Fibroblast of pulmonary artery (primary cell): ENCODE measurements at places on chromosomes 6 and 20.

GRCh38 chr20:59331721-59332329 is 31.4 kb downstream of the EDN3 start:
- no peak for DNase-seq

- no peak for DNase-seq
Observed at GRCh38 chr6:107103082-107103481, 12.2 kb downstream of the BEND3 start.

GRCh38 chr20:7893014-7893730 is 47.1 kb downstream of the HAO1 start:
- DNase-seq: peak; percentile 14

- DNase-seq: peak; percentile 86
Observed at GRCh38 chr6:134097114-134097707, 44.8 kb upstream of the SLC2A12 start.

GRCh38 chr6:56803594-56803993 is 151.3 kb upstream of the BEND6 start:
- DNase-seq: peak; percentile 70

- no peak for DNase-seq
Observed at GRCh38 chr6:141783585-141783984, 349.1 kb upstream of the GJE1 start.

DNA sequence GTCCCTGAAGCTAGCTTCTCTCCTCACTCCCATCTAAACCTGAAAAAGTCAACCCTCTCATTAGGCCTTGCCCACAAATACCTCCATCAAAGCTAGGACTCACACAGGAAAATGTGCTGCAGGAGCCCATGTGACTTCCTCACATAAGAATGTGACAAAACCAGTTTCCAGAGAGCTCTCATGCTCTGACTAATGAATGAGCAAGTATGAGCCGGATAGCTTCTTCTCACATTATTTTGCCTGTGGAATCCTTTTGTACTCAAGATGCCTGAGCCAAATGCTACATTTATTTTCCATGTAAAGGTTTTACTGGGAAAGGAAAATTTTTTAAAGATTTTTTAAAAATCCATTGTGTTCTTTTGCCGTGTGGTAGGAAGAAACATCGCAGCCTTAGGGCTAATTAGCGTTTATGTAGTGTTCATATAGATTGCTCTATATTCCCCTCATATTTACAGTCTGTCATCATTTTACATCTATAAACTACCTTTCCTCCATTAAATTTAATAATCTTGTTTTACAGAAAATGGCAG is 68.6 kb upstream of the CCN6 start:
- DNase-seq: peak; percentile 79

GRCh38 chr20:16491294-16491905 is 81.8 kb downstream of the KIF16B start:
- DNase-seq: no peak

- DNase-seq: no peak
Observed at GRCh38 chr20:2835331-2835796, 5.1 kb downstream of the PCED1A start.

DNA sequence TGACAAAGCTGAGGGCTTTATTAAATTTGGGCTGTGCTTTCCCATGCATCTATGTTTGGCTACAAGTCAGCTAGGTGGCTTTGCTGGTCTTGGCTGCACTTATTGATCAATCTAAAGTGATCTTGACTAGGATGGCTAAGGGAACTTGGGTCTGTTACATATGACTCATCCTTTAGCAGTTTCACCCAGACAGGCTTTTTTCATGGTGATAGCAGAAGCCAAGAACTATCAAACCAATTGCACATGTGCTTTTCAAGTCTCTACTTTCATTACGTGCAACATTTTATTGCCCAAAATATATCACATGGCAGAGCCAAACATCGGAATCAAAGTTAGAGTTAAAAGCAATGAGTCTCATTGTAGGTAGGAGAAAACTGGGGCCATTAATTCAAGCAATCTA is 626.3 kb downstream of the TENT5A start:
- peak; percentile 2 for DNase-seq

GRCh38 chr6:170124836-170125235 is 166.0 kb downstream of the DLL1 start:
- no peak for DNase-seq

DNA sequence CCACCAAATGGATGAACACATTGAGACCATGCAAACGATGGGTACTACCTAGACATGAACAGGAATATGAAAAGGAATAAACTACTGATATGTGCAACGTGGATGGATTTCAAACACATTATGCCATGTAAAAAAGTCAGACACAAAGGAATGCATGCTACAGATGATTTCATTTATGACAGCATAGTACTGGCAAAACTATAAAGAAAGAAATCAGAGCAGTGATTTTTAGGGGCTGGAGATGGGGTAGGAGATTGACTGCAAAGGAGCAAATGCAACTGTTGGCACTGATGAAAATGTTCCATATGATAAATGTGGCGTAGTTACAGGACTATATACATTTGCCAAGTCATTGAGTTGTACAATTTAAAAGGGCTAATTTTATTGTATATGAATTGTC is 13.4 kb upstream of the COL12A1 start:
- no peak for DNase-seq

DNA sequence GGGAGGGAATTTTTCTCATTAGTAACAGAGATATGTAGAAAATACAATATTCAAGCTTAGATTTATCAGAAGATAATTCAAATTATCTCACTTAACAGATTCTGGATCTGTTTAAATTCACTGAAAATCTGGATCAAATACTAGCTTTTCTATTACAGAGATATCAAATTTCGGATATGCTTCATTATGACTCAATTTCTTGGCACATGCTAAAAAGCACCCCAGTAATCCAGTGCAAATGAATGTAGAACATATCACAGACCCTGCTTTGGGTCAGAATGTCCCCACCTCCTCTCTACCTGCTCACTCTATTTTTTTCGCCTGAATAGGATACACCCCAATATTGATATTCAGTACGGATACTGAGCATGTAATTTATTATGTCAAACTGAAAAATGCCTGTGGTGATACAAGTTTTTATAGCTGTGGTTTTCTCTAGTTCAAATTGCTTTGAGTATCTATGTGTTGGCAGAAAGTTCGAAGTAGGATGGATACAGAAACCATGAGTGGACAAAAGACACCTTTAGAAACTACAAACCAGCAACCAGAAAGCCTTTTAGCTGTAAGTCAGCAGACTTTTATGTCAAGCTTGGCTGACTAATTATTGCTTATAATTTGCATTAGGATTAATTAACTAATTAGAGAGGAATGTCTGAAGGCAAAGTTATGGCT is 290.0 kb downstream of the TFAP2B start:
- no peak for DNase-seq

DNA sequence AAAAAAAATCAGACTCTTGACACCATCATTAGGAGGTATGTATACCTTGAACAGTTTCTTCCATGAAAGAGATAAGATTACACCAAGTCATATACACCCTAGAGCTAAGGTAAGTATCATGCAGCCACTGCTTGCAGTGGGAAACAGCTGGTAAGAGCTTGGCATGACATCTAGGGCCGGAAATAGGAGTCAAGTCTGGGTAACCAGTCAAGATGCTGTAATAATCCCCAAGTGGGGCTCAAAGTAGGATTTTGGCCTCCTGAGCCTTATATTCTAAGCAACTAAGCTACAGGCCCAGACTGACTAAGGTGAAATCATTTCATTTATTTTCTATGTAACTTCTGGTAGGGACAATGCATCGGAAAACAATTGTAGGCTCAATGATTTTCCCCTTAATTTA is 23.9 kb downstream of the TRERF1 start:
- no peak for DNase-seq

GRCh38 chr20:17835240-17835933 is 133.2 kb downstream of the SNX5 start:
- DNase-seq: peak; percentile 85

GRCh38 chr6:127972815-127973214 is 72.0 kb upstream of the THEMIS start:
- no peak for DNase-seq

GRCh38 chr6:41970436-41970846 is 28.8 kb upstream of the CCND3 start:
- peak; percentile 76 for DNase-seq

- DNase-seq: no peak
Observed at GRCh38 chr6:142644866-142645265, 300.1 kb downstream of the HIVEP2 start.

DNA sequence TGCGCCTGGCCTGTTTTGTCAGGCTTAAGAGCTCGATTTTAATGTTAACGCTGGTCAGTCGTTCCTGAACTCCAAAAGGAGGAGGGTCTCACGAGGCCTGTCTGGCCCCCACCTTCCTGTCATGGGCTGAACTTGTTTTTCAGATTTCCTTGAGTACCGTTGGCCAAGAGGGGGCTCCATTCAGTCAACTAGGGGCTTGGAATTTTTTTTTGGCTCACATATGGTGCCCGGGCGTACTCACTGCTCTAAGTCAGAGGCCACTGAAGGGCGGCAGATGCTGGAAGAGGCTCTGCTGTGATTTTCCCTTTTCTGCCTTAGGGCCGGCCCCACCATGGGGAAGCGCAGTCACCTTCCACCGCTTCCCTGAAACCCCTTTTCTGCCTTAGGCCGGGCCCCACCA is 6.9 kb upstream of the BIRC7 start:
- DNase-seq: no peak

DNA sequence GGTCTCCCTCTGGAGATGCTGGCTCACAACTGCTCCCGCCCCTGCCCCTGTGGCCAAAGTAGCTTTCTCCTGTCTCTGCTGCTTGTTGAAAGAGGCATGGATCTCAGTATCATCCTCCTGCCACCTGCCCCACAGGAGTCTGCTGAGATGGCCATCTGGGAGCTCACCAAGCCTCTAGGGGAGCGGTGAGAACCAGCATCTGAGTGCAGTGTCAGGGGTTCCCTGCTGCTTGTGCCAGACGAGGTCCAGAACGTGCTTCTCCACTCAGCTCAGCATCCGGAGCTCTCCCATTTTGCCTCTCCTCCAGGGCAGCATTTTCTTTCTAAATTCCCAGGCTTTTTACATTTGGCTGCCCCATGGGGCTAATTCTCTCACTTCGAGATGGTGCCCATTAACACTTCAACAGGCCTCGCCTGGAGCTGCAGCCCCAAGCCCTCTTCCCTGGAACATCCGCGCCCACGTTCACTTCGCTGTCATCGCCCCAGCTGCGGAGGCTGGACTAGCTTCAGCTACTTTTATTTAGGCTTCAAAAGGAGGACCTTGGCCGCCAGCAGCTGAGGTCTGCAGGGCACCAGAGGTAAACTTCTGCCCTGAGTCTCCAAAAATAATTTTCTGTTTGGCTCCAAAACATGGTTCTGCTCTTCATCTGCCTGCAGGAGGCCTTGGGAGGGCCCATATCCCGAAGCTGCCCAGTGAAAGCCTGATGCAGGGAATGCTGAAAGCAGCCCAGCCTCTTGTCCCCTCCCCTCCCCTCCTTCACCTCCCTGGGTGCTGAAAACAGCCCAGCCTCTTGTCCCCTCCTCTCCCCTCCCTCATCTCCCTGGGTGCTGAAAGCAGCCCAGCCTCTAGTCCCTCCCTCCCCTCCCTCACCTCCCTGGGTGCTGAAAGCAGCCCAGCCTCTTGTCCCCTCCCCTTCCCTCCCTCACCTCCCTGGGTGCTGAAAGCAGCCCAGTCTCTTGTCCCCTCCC is 25.2 kb upstream of the MLN start:
- peak; percentile 38 for DNase-seq

- no peak for DNase-seq
Observed at GRCh38 chr20:63778034-63778752, 38.6 kb downstream of the SLC2A4RG start.

DNA sequence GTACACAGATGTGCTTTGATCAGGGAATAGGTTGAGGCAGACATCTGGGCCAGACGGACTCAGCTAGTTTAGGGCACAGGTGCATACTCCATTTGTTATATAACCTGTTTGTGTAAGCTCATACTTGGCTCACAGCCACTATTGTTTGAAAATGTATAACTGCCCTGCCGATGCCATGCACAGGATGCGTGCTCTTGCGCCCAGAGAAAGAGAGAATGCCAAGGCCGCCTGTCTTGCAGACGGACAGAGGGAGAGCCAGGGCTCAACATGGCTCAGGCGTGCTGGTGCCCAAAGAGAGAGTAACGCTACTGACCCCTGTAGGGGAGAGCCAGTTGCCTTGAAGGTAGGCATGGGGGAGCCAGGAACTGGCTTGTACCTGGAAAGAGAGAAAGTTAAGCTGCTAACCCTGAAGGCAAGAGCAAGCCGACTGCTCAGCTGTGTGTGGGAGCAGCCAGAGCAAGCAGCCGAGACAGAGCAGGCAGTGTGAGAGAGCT is 57.7 kb downstream of the FAM229B start:
- no peak for DNase-seq

DNA sequence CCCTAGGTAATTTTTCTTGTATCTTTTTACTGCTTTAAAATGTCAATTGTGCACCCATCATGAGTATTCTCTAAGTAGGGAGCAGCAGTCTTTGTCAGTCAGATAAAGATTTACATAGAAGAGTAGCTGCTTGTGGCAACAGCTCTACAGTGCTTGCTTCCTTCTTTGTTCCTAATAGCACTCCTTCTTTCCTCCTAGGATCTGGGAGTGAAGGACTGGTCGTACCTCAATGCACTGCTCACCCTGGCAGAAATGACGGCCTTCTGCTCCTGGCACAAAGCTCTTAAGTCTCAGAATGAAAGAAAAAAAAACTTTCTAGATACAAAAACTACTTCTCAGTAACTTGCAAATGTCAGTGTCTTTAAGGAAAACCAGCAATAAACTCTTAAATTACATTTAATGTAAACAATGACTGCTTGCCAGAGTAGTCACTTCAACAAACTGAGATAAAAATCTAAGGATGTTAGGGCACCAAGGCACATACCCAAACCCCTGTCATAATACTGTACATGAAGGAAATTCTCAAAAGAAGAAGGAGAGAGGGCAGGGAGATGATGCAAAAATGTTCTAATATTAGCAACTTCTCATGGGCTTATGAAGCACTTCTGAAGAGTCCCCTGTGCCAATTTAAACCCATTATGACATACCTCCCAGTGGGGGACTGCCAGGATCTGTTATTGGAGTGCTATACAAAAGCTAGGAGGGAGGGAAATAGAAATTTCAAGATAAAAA is 34.0 kb downstream of the NCOA6 start:
- peak; percentile 60 for DNase-seq

DNA sequence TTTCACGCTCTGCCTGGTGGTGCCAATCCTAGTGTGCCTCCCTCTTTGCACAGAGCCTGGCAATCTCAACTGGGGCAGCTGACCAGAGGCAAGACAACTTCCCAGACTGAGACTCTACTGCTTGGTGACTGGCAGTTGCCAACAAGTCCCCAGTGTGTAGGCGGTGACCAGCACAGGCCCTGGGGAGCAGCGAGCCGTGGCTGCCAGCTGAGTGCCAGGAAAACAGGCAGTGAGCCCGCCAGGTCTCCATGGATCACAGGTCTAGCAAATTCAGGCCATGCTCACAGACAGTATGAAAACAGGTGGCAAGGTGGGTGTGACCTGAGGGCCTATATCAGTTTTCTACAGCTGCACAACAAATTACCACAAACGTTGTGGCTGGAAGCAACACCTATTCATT is 289.9 kb downstream of the KIF16B start:
- no peak for DNase-seq

DNA sequence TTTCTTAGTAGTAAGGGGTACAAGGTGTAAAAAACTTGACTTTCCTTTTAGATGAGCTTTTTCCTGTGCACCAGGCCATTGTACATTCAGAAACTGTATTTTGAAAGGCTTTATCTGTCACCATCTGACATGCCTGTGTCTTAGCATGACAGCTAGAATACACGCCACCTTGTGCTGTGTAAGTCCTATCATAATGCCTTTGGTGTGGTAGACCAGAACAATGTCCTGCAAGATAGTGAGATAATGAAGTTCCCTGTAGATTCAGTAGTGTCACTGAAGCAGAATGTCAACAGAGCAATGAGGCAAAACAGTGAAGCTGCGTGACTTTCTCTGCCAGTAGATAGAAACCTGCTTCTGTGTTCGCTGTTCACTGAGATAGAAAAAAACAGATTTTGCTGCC is 105.8 kb downstream of the JAG1 start:
- DNase-seq: no peak
